Stomach (tissue), 19 donors: ENCODE measurements at places on chromosomes 3 and 15. TPM values are rescaled to one million over a fixed set of nuclear protein-coding genes. Genes with fewer than 3 reads are reported as not detected.

DNA sequence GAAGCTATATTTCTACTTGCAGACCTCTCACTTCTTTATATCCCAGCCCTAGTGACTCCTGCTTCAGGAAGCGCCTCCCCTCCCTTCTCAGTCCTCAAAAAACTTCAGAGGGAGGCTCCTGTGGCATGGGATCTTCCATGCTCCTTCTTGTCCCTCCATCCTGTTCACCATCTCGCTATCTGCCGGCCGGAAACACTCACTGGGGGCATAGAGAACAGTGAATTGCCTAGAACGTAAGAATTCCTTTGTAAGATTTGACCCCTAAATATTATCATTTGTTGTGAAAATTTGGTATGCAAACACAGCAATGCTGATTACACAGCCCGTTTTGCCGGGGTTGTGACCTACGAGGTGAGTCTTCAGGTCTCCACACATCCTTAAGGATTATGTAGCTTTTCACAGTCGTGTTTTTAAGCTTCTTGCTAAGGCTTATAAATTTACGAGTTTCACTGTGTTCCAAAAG is 218.7 kb upstream of the ATP10A start:
- H3K4me3 ChIP-seq, result peak overlapping the region; percentile 79
- DNase-seq, result no peak
- H3K4me1 ChIP-seq, result peaks cover 14% of the 10 kb centered on the region
- H3K27ac ChIP-seq, result no peak overlapping the region
- H3K27me3 ChIP-seq, result no peaks in the 10 kb centered on the region

GRCh38 chr15:95957861-95958260 is 372.6 kb upstream of the NR2F2 start:
- no peak for DNase-seq
- H3K27ac ChIP-seq, result no peak overlapping the region
- no peaks in the 10 kb centered on the region for H3K36me3 ChIP-seq
- no peaks in the 10 kb centered on the region for H3K27me3 ChIP-seq
- H3K4me3 ChIP-seq, result no peak overlapping the region

GRCh38 chr3:117553461-117553860 is 843.9 kb downstream of the TUSC7 start:
- H3K4me1 ChIP-seq, result no peaks in the 10 kb centered on the region
- no peaks in the 10 kb centered on the region for H3K27me3 ChIP-seq
- H3K27ac ChIP-seq, result no peak overlapping the region
- no peaks in the 10 kb centered on the region for H3K36me3 ChIP-seq

- no peak overlapping the region for H3K27ac ChIP-seq
- DNase-seq, result no peak
- no peak overlapping the region for H3K4me3 ChIP-seq
- no peaks in the 10 kb centered on the region for H3K27me3 ChIP-seq
Measured at GRCh38 chr15:77786956-77787355, 154.2 kb upstream of the LINGO1 start.

- H3K27me3 ChIP-seq, result no peaks in the 10 kb centered on the region
- H3K27ac ChIP-seq, result peak overlapping the region; percentile 54
- no peaks in the 10 kb centered on the region for H3K36me3 ChIP-seq
- peak; percentile 44 for DNase-seq
- H3K4me3 ChIP-seq, result no peak overlapping the region
Measured at GRCh38 chr3:100158918-100159330, 44.6 kb upstream of the FILIP1L start.

GRCh38 chr3:157868946-157869345 is 237.3 kb downstream of the SHOX2 start:
- no peaks in the 10 kb centered on the region for H3K36me3 ChIP-seq
- no peaks in the 10 kb centered on the region for H3K27me3 ChIP-seq
- no peak overlapping the region for H3K27ac ChIP-seq
- H3K4me3 ChIP-seq, result no peak overlapping the region

The CIDEC gene
- not detected for total RNA-seq

The ONECUT1 gene
- not detected for total RNA-seq

The CFAP44 gene
- 33.6 TPM for total RNA-seq

The FBXL22 gene
- 33.3 TPM for total RNA-seq

The ZBTB20 gene
- 98.2 TPM for total RNA-seq

The AMOTL2 gene
- 29.3 TPM for total RNA-seq
